ENCODE measurements at places on chromosomes 7 and 10. TPM values are rescaled to one million over a fixed set of nuclear protein-coding genes. Genes with fewer than 3 reads are reported as not detected.

TAS2R41 gene
- not detected for total RNA-seq

TCAF2 gene
- 0.04 TPM for total RNA-seq

CCDC136 gene
- 28.7 TPM for total RNA-seq

IL15RA gene
- 0.31 TPM for total RNA-seq

TRIM50 gene
- not detected for total RNA-seq

IKZF5 gene
- total RNA-seq = 14.3 TPM

CPA2 gene
- total RNA-seq = 0.29 TPM

LMTK2 gene
- total RNA-seq = 22.3 TPM

PDK4 gene
- total RNA-seq = not detected

FEZF1 gene
- 41.5 TPM for total RNA-seq

IFIT1 gene
- total RNA-seq = 1.2 TPM

ANKMY2 gene
- 12.7 TPM for total RNA-seq

TFEC gene
- not detected for total RNA-seq

FAM171A1 gene
- 37.4 TPM for total RNA-seq

GIMAP2 gene
- total RNA-seq = not detected

DKK1 gene
- 0.64 TPM for total RNA-seq

All from H9 (cell line).